ENCODE measurements at places on chromosomes 13 and 19.

DNA sequence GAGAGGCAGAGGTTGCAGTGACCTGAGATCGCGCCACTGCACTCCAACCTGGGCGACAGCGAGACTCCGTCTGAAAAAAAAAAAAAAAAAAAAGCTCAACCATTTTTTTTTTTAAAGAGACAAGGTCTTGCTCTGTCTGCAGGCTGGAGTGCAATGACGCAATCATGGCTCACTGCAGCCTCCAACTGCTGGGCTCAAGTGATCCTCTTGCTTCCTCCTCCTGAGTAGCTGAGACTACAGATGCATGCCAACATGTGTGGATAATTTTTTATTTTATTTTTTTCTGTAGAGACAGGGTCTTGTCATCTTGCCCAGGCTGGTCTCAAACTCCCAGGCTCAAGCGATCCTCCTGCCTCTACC, 10.3 kb downstream of the EHD2 start:
- peak; percentile 91 for DNase-seq

GRCh38 chr13:110528371-110528770, 33.2 kb downstream of the RAB20 start:
- DNase-seq, result peak; percentile 34

GRCh38 chr13:110304256-110304655, 2.7 kb downstream of the COL4A1 start:
- no peak for DNase-seq

DNA sequence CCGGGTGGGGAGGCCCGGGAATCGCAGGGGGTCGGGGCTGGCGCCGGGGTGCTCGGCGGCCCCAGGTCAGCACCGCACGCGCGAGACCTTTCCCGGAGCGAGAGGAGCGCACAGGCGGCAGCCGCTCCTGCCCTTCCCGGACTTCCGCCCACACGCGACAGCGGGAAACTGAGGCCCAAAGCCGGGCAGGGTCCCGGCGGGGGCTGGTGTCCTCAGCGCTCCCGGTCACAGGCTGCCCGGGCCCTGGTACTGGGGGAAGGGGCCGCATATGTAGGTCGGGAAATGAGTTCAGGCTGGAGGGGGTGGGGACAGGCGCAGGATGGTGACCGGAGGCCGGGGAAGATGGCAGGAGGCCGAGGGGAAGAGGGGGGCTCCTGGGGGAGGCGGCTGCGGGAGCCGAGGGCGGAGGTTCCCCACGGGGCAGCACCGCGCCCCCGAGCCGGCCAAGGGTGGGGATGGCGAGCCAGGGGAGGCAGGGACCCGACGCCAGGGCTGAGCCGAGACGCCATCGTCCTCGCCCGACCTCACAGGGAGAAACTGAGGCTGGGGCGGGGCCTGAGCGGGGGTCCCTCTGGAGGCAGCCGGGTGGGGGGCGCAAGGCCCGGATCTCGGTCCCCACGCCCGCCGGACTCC, 662 bp downstream of the CBARP start:
- no peak for DNase-seq
